Ovary (tissue), 10 donors: ENCODE measurements at places on chromosomes 1 and 21. TPM values are rescaled to one million over a fixed set of nuclear protein-coding genes. Genes with fewer than 3 reads are reported as not detected.

GRCh38 chr1:200362421-200362820, 47.4 kb downstream of the ZNF281 start:
- no peaks in the 10 kb centered on the region for H3K36me3 ChIP-seq
- H3K27ac ChIP-seq = no peak overlapping the region
- no peak for DNase-seq
- H3K4me1 ChIP-seq = no peaks in the 10 kb centered on the region

- no peaks in the 10 kb centered on the region for H3K4me1 ChIP-seq
- DNase-seq = no peak
- no peak overlapping the region for H3K27ac ChIP-seq
- H3K27me3 ChIP-seq = no peaks in the 10 kb centered on the region
- no peak overlapping the region for H3K4me3 ChIP-seq
Observed at GRCh38 chr1:177783051-177783450, 186.8 kb downstream of the SEC16B start.

- H3K4me3 ChIP-seq = no peak overlapping the region
- no peak overlapping the region for H3K27ac ChIP-seq
- no peaks in the 10 kb centered on the region for H3K36me3 ChIP-seq
- no peak for DNase-seq
Observed at GRCh38 chr1:231172411-231172810, 10.6 kb downstream of the TRIM67 start.

DNA sequence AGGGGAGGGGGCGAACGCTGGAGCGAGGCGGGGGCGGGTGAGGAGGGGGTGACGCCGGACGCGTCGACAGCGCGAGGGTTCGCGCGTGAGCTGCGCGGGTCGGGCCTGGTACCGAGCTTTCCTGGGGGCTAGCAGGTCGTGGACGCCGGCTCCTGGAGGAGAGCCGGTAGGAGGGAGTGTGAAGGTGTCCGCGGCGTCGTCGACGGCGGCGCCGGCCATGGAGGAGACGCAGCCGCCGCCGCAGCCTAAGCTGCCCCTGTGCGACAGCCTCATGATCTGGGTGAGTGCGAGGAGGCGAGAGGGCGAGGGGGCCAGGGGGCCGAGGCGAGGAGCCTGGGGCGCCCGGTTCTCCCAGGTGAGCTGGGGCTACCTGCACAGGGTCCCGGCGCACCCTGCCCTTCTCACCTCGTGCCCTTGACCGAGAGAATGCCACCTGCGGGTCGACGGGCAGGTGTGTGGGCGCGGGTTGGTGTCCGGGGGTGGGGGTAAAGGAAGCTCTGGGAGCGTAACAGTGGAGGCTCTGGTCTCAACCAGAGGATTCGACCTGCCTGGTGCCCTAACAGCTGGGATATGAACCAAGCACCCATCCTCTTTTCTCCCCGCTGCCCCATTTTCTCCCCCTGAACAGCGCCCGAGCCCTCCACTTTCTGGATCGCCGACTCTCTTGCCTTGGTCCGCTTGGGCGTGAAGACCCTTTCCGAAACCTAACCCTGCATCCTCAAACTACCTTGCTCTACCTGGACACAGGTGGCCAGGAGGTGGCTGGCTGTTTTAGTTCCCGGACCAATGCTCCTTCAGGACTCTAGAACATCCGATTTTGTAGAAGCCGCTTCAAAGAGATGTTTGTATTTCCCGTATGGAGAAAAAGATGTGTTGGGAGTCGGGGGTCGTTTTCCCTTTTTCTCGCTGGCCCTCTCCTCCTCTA, at the start of gene HOOK1:
Gene HOOK1 (plus strand): TSS at position 49 of the 925 bp plus-strand sequence. CDS start 169 bp downstream, at position 218.
- H3K4me3 ChIP-seq = peak within 1 kb of the TSS; percentile 32
- no peaks in the 10 kb centered on the region for H3K27me3 ChIP-seq
- peaks cover 5% of the 10 kb centered on the region for H3K4me1 ChIP-seq
- H3K36me3 ChIP-seq = no peaks in the 10 kb centered on the region

- H3K36me3 ChIP-seq = no peaks in the 10 kb centered on the region
- no peaks in the 10 kb centered on the region for H3K27me3 ChIP-seq
- H3K4me1 ChIP-seq = no peaks in the 10 kb centered on the region
Observed at GRCh38 chr21:38938343-38938742, 132.6 kb downstream of the ETS2 start.

KRTAP13-2 gene
- not detected for total RNA-seq

HEYL gene
- total RNA-seq = 8.4 TPM

DNA sequence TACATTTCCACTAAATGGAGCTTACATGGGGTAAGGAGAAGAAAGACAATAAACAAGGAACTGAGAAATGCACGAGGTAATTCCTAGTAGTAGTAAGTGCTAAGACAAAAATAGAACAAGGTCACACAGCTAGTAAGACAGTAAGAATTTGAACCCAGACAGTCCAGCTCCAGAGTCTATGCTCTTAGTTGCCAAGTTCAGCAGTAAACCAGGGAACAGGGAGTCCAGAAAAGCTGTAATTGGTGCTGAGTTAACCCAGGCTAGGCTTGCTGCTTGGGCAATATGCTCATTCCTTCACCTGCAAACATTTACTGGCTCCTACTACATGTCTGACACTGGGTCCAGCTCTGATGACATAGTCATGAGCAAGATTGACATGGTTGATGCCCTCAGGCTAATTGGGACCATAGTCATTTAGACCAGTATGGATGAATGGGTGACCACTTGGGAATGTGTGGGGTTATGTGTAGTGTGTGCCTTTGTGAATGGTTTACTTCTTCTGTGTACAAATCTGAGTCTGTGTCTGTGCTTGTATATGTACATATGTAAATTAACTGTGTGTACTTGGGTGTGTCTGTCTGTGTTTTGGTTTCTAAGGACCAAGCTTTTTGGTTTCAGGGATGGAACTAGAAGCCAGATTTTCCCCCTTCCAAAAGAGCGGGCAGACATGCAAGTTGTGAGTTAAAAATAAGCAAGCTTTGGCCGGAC, 2.0 kb downstream of the GPX7 start:
- H3K4me1 ChIP-seq = peaks cover 17% of the 10 kb centered on the region
- H3K4me3 ChIP-seq = no peak overlapping the region
- H3K27ac ChIP-seq = no peak overlapping the region
- no peak for DNase-seq
- no peaks in the 10 kb centered on the region for H3K36me3 ChIP-seq
- no peaks in the 10 kb centered on the region for H3K27me3 ChIP-seq

- DNase-seq = no peak
- H3K36me3 ChIP-seq = no peaks in the 10 kb centered on the region
- H3K4me1 ChIP-seq = no peaks in the 10 kb centered on the region
- no peak overlapping the region for H3K27ac ChIP-seq
- no peak overlapping the region for H3K4me3 ChIP-seq
Observed at GRCh38 chr21:44718571-44718970, 7.2 kb upstream of the TSPEAR start.

DNA sequence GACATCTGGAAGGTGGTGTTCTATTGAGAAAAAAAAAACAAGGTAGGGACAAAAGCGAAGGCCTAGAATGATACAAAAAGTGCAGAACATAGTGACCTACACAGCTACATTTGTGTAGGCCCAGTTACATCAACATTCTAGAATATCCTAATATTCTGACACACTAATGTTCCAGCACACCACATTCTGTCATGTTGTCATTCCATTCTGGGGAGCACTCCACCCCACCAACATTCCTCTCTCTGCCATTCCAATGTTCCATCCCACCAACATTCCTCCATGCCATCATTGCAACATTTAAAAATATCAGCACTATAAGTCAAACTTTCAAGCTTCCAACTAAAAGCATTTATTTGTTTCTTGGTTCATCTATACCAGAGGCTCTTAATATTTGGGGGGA, 28.5 kb downstream of the COA7 start:
- H3K4me1 ChIP-seq = no peaks in the 10 kb centered on the region
- H3K36me3 ChIP-seq = no peaks in the 10 kb centered on the region
- no peak for DNase-seq

KRTAP10-7 gene
- not detected for total RNA-seq

DNA sequence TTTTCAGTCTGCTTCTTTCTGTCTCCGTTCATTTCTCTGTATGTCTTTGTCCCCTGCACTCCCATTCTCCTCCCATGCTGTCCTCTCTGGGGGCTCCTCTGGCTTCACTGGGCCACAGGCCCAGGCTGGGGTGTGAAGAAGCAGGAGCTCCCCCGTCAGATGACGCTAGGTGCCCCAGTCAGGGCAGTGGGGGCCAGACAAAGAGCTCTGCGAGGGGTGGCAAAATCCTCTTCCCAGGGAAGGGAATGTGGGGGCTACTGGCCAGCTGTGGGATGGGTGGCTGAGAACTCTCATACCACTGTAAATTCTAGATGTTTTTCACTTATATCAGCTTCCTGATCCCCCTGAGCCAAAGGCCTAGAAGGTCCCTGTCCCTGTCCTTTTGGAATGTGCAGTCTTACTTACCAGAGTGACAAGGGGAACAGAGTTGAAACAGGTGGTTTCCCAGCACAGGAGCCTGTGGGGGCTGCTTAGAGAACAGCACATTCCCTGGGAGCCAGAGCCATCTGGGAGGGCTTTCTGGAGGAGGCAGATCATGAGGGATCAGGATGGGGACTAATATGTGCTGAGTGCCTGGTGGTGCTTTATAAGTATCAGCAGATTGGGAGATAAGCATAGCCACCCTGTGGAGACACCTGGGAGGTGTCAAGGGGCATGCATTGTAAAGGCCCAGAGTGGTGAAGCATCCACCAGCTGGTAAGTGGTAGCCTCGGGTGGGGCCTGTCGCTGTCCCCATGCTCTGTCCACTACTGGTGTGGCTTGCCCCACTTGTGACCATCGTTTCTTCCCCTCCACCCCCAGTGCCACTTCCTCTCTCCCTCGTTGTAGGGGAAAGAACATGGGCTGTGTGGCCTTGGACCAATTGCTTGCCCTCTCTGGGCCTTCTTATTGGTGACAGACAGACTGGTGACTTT, 10.1 kb upstream of the PADI1 start:
- H3K27me3 ChIP-seq = no peaks in the 10 kb centered on the region
- no peaks in the 10 kb centered on the region for H3K4me1 ChIP-seq
- H3K36me3 ChIP-seq = no peaks in the 10 kb centered on the region
- no peak overlapping the region for H3K4me3 ChIP-seq
- no peak for DNase-seq
- H3K27ac ChIP-seq = no peak overlapping the region

DNA sequence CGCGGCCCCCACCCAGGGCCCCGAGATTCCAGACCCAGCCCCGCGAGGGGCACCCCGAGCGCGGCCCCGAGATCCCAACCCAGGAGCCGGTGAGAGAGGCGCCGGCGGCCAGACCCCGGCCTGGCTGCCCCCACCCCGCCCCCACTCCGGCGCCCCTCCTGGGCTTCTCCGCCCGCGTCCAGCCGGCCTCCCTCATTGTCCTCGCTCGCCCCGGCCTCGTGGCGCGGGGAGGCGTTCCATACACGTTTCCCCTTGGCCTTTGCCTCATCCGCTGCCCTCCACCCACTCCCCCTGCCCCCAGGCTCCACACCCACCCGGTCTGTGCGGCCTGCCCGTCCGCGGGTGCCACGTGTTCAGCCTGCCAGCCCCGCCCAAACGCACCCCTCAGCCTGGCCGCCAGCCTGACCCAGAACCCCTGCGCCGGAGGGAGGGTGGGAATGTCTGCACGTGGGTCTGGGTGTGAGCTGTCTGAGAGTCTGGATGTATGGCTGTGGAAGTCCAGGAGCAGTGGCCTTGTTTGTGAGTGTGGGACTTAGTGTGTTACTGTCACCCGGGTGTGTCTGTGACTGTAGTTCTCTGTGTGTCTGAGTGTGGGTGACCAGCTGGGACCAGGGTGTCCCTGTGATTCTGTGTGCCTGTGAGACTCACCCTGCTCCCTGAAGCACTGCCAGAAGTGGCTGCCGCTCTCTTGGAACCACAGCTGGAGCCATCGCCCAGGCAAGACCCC, 681 bp downstream of the B4GALT2 start:
- peaks cover 13% of the 10 kb centered on the region for H3K4me1 ChIP-seq
- no peaks in the 10 kb centered on the region for H3K27me3 ChIP-seq
- H3K4me3 ChIP-seq = peak overlapping the region; percentile 84
- DNase-seq = peak; percentile 78

- no peak overlapping the region for H3K27ac ChIP-seq
- no peak for DNase-seq
- no peak overlapping the region for H3K4me3 ChIP-seq
- no peaks in the 10 kb centered on the region for H3K36me3 ChIP-seq
Observed at GRCh38 chr1:18668046-18668445, 37.4 kb downstream of the PAX7 start.

DNA sequence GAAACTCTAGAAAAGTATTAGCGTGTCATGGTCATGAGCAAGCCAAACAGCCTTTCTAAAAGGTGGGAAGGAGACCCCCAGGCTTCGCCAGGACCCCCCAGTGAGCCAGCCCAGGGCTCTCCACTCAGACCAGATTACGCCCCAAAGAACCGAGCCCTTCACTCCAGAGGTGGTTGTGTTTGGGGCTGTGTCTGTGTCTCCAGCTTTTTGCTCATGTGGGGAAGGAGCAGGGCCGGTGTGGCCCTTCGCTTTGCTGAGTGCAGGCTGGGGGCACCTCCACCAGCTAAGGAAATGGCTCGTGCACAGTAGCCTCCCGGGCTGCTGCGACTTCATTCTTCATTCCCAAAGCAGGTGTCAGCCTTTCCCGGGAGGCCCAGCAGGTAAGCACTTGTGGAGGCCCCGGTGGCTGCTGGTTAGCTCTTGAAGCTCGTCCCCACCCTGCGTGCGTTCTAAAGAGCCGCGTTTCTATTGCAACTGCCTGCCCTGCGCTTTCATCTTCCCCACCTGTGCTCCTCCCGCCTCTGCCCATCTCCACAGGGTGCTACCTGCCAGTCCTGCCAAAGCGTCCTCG, 531 bp downstream of the TSPEAR start:
- no peaks in the 10 kb centered on the region for H3K36me3 ChIP-seq
- no peaks in the 10 kb centered on the region for H3K27me3 ChIP-seq
- no peaks in the 10 kb centered on the region for H3K4me1 ChIP-seq
- DNase-seq = peak; percentile 1

DNA sequence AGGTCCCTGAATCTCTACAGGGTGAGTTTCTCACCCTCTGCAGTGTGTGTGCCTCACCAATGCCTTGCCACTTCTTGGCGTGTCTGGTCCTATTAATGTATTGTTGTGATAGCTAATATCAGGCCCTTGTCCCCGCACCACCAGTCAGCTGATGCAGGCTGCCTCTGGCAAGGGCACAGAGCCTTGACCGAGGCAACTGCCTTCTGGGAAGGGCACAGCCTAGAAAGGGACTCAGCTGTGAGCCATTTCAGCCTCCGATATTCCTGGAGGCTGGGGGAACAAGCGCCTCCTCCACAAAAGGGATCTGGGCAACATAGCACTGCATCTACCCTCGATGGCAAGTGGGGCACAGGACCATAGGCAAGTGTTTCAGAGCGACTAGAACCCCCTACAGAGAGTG, 27.0 kb downstream of the IL10RB start:
- no peak overlapping the region for H3K4me3 ChIP-seq
- H3K27me3 ChIP-seq = no peaks in the 10 kb centered on the region
- no peak for DNase-seq
- no peak overlapping the region for H3K27ac ChIP-seq
- no peaks in the 10 kb centered on the region for H3K36me3 ChIP-seq

S100A3 gene
- not detected for total RNA-seq
